Activated T-helper 1 cell treated with anti-CD3 and anti-CD28 coated beads, Interleukin-12 subunit alpha, Interleukin-12 subunit beta, Interleukin-2, Interleukin-4 antibody, amounts not matched to agents 30 ng/mL and 10 ng/mL and 1 ng/mL, durations not matched to agents 14 hours and 24 hours and 36 hours (primary cell): ENCODE measurements at places on chromosomes 11 and 22. TPM values are rescaled to one million over a fixed set of nuclear protein-coding genes. Genes with fewer than 3 reads are reported as not detected.

GRCh38 chr11:126060757-126061171 lies 1.9 kb downstream of the CDON start:
- no peak for DNase-seq

DNA sequence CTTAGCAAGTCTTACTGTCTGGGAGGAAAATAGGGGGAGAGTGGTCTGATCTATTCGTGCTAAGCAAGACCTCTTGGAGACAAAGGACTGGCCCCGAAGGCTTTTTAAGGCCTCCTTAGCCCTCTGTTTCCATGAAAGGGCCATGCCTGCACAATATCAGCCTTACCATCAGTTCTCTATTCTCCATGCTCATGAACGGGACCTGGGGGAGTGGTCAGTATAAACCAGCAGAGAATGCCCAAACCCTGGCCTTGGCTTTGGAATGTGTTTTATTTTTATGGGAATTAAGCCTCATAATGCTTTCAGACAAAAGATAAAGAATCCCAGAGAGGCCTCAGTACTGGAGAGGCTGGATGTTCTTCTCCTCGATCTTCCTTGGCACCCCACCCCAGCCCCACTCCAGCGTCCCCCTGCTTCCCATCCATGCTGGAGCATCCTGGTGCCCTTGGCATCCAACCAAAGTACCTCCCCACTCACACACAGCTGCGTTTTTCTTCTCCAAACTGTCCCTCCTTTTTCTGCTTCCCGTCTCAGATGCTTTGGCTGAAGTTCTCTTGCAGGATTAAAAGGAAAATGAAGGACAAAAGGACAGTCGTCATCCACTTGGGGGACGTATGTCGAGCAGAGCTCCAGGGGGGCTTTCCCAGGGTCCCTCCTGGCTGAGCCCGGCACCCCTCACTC lies 18.6 kb downstream of the FXYD6 start:
- no peak for DNase-seq

GRCh38 chr11:128553662-128554362 lies 33.5 kb downstream of the ETS1 start:
- DNase-seq = no peak

- DNase-seq = no peak
Measured at GRCh38 chr11:128879817-128880216, 11.3 kb upstream of the KCNJ5 start.

DNA sequence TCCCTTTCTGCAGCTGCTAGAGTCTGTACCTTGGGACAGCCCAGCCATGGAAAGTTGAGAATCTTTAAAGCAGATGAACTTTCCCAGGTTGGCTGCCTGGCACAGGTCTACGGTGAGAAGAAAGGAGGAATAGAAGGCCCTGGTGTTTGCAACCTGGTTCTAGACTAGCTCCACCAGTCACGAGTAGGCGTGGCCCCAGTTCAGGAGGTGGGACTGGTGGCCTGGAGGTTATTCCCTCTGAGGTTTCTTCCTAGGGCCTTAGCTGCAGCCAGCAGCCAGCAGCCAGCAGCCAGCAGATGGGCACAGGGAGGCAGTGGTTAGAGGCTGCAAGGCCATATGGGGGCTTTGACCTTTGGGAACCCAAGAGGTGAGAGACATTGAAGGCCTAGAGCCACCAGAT lies 40.9 kb downstream of the PRDM11 start:
- no peak for DNase-seq

DNA sequence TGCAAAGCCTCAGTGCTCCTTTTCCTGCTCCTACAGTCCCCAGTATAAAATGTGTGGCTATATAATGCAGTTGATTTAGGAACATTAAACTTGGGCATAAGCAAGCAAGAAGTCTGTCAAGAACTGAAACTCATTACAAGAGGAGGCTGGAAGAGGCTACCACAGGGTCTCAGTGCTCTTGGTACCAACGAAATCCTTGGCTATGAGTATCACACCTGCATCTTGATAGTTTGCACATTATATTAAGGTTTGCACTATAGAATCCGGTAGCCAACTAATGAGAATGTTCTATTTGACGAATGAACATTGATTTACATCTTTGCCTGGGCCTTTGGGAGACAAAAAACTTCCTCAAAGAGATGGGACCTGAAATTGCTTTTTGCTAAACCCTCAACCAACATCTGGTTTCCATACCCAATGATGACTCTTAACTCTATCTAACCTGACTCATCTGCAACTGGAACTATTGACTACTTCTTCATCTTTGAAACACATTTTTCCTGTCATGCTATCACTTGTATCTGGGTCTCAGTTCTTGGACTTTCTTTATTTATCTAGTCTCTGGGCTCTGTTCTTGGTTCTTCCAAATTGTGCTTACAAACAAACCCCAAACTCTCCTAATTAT lies 207.2 kb upstream of the CTSC start:
- no peak for DNase-seq

DNA sequence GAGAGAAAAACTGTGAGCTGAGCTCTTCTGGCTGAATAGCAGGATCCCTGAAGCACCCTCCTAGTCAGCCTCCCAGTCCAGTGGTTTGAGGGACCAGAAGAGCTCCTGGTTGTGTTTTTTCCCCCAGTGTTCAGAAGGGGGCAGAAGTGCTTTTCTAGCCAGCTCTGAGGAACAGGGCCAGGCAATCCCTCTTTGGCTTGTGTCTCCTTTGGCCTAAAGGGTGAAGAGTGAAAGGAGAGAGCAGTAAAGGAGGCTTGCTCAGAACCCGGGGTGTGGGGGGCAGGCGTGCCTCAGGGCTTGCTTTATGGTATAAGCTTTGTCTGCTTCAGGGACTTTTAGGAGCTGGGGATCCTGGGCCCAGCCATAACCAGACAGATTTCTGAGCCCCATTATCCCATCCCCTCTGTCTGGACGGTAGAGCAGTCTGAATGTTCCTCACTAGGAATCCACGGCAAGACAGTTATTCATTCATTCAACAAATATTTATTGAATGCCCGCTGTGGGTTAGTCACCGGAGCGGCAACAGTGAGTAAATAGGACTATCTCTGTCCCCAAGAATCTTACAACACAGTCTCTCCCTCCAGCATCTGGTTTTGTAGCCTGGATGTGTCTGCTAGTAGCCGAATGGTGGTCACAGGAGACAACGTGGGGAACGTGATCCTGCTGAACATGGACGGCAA lies 14.5 kb downstream of the ACP2 start:
- no peak for DNase-seq

GRCh38 chr11:29190313-29190712 lies 826.5 kb downstream of the KCNA4 start:
- DNase-seq = no peak

DNA sequence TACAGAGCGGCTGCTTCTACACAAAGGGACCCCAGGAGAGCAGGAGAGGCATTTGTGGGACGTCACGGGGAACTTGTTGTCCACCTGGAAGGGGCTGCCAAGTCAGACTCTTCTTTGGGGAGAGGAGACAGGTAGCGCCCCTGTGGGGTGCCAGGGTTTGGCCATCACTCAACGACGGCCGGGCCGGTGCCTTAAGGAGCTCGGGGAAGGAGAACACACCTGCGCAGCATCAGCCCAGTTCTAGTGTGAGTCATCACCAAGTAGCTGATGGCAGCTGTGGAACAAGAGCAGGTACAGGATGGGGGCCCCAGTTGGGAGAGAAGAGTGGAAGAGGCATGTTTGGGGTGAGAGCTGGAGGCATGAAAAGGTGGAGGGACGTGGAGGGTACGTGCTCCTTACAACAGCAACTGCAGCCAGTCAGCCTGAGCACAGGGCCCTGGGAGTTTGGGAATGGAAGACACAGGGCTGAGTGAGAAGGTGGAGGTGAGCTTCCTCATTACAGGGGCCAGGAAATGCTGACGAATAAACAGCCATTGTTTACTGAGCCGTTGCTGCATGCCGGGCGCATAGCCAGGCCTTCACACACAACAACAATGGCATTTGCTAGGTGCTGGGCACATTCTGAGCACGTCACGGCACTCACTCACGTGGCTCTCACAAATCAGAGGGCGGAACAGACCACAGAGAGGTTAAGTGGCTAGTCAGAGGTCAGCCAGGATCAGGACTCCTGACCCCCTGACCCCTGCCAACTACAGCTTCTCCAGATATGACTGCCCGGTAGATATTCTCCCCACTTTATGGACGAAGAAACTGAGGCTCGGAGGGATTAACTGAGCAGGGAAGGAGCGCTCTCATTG lies 29.1 kb upstream of the TP53I11 start:
- no peak for DNase-seq

GRCh38 chr11:135069890-135070289 lies 657.8 kb upstream of the B3GAT1 start:
- no peak for DNase-seq

- no peak for DNase-seq
Measured at GRCh38 chr11:13984616-13985450, 22.3 kb downstream of the SPON1 start.

FOSL1 gene
- total RNA-seq = 31.7 and 33.5 TPM in 2 replicates

BATF2 gene
- total RNA-seq = not detected in 2 replicates

MYOD1 gene
- not detected in 2 replicates for total RNA-seq

ESAM gene
- total RNA-seq = 0.52 and 0.64 TPM in 2 replicates

GAL3ST3 gene
- total RNA-seq = 0.34 TPM in 1 of 2 replicates, not detected in the other
